Stimulated activated CD4-positive, alpha-beta T cell treated with anti-CD3 and anti-CD28 coated beads, Interleukin-1b, Interleukin-23, amount 100 ng/mL, for 24 hours (primary cell): ENCODE measurements at places on chromosomes 3 and 15.

- no peak for DNase-seq
Measured at GRCh38 chr3:183265834-183266417, 12.9 kb downstream of the B3GNT5 start.

GRCh38 chr3:160804762-160805161, 48.7 kb downstream of the PPM1L start:
- no peak for DNase-seq

- DNase-seq = no peak
Measured at GRCh38 chr3:195259154-195259474, 11.8 kb downstream of the XXYLT1 start.

DNA sequence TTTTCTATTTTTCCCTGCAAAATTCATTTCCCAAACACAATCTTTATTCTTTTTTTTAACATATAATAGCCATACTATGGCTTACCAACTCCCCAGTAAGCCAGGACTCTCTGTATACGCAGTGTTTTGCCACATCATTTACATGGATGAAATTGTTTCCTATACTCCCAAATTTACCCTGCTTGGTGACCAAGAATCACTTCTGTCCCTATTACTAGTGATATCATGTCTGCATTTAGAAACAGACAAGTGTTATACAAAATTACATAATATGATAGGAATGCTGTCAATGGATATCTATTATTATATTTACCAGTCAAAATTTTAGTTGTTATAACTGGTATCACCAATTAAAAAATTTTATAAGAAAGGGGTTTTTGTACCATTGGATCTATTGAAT, 77.8 kb downstream of the LIPC start:
- no peak for DNase-seq

GRCh38 chr3:145842294-145842902, 318.6 kb downstream of the PLOD2 start:
- DNase-seq = no peak

- DNase-seq = no peak
Measured at GRCh38 chr3:197752107-197752506, 2.4 kb downstream of the FYTTD1 start.

DNA sequence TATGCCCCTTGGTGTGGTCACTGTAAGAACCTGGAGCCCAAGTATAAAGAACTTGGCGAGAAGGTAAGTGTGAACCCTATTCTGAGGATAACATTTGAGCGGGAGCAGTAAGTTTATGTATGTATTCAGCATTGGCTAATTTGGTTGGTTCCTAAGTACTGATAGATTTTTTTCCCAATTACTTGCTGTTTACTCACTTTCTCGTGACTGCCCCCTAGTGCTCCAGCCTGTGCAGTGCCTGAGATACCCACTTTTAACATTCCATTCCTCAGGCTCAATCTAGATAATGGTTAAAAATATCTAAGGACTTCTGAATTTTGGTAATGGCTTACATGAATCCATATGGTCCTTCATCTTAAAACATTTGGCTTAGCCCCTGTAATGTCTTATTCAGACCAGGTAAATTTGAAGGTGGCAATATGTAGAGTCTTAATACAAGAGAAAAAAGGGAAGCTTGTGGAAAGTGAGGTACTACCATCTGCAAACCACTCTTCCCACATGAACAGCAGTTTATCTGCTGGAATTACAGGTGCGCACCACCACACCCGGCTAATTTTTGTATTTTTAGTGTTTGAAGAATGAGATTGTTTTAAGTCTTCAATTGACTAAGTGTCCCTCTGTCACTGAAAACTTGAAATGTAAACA, 7.1 kb downstream of the ELL3 start:
- no peak for DNase-seq

DNA sequence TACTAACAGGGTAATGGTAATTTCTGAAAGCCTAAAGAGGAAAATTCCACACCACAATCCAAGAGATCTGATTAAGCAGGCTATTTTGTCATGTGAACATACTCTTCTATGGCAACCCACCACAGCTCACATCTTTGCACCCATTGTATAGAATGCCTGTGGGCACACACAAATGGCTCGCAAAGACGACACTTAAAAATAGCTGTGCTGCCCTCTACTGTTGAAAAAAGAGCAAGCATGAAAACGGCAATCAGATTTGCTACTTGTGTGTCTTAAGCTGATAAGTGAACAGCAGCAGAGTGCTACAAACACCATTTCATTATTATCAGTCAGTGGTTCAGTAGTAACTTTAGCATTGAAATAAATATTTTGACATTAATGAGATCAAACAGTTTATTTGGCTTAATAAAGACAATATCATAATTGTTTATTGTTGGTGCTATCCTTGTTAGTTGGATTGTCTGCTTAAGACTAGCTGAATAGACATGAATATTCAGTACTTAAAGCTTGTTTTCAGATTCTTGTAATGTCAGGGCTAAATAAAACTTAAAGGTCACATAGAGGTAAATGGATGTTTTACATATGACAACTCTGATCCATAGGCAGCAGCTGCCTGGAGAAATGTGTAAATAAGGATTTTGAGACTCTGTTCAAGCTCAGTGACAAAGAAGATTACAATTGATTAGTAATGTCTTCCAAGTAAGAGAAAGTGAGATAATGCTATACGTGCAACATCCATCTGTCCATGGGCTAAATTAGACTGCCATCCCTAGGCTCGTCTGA, 199.1 kb downstream of the LRRN1 start:
- DNase-seq = no peak

DNA sequence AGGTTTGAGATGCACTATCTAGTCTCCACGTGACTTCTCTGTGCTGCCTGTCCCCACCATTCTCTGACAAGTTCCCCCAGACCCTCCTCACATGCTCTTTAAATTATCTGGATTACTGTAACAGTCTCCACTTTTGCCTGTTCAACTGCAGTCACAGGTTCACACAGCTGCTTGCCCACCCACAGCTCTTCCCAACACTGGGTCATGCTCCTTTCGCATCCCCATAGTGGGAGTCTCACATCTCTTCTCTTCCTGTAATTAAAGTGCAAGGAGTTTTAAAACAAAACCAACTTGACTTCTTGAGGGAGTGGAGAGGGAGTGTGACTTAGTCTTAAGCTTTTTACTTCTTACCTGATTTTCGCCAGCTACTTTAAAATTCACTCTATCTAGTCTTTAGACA, 178.8 kb downstream of the PLCL2 start:
- DNase-seq = no peak

DNA sequence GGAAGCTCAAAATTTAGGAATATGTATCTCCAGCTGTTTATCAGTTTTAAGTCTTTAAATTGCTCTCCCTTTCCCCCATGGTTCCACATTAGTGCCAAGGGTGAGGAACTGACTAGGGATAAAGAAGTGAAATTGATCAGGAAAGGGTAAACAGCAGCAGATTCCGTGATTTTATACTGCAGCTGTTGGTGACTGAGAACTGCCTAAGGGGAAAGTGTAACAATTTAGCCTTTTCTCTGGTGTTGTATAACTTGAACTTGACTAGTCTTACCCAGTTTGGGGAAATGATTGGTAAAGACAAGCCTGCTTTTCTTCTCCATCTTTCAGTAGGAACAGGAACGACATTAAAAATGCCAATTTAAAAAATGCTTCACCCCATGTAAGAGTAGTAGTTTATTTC, 5.0 kb downstream of the SPRED1 start:
- no peak for DNase-seq

GRCh38 chr3:115165701-115166100, 18.6 kb upstream of the ZBTB20 start:
- no peak for DNase-seq

DNA sequence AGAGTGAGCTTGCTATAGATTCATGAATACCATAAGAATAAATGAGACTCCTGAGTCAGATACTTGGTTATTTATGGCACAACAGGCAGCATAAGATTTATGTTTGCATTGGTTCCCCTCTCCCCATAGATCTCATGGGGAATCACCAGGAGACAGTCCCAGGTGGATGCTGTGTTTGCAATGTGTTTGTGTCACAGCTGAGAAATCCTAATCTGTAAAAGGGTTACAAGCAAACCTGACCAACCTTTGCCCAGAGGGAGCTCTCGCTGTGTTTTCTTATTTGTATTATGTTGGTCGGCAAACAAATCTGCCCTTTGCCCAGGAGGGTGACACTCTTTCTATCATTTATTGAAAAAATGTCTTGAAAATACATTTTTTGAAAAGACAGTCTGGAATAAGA, 236.2 kb downstream of the ZPLD1 start:
- DNase-seq = no peak

DNA sequence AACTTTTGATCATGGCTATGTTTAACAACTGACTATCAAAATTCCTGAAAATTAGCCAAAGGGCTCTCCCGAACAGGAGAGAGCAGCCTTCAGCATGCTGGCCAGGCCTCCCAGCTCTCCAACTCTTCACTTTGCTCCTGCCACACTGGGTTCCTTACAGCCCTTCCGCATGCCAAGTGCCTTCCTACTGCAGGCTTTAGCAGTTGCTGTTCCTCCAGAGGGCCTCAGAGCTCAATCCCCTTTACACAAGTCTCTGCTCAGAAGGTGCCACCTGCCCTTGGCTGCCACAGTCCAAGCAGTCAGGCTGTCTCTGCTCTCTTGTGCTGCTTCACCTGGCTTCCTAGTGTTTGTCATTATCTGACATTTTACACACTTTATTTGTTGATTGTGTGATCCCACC, 553.1 kb upstream of the PPP2R3A start:
- no peak for DNase-seq

DNA sequence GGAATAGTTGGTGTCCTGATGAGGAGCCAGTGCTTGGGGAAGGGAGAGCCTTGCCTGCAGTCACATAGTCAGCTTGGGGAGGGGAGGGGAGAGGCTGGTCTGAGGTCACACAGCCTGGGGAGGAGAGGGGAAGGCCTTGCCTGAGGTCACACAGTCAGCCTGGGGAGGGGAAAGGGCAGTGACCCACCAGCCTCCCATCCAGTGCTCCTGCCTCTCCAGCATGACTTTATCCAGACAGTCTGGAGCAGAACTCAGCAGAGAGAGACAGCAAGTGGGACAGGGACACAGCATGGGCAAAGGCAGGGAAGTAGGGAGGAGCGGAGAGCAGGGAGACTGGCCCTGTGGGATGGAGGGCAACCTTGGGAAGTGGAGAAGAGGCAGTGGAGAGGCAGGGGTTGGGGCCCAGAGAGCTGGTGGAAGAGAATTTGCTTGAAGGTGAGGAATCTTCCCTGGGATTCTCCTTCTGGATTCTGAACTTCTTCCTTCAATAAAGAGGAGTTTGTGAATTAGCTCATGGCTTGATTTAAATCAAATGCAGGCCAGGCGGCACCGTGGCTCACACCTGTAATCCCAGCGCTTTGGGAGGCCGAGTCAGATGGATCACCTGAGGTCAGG, 64.5 kb downstream of the CORO2B start:
- no peak for DNase-seq

GRCh38 chr3:127254730-127255129, 33.1 kb downstream of the PRR20G start:
- no peak for DNase-seq

GRCh38 chr3:152316318-152316717, 47.6 kb downstream of the MBNL1 start:
- no peak for DNase-seq

DNA sequence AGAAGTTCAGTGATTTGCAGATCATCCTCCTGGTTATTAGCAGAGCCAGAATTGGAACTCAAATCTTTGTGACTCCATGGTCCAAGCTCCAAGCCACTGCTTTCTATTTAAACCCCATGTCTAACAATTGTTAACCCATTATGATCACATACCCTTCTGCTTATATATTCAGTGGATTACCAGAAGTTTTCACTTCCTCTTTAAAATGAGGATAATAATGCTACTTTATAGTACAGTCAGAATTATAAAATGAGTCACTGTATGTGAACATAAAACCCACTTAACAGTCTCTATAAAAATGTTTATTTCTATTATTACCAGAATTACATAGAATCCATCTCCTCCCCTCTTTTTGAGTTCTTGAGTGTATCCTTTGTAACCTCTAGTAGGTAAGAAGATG, 550.7 kb upstream of the DPPA4 start:
- DNase-seq = no peak

- no peak for DNase-seq
Measured at GRCh38 chr15:34049112-34049511, 10.1 kb upstream of the AVEN start.

DNA sequence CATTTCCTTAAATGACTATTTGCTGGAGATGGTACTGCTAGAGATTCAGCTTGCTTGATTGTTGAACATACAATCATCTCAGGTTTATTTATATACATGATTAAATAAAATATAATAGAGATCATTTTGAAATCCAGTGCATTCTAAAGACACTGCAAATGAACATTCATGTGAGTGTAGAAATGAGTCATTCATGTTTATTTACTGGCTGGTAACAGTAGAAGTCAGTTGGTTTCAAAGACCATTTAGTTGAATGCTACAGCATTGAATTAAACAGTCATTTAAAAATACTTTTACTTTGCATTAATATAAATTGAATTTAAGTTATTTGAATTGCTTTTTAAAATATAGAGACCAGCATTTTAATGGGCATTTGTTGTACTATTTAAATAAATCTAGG, 551.9 kb upstream of the GOLIM4 start:
- no peak for DNase-seq

DNA sequence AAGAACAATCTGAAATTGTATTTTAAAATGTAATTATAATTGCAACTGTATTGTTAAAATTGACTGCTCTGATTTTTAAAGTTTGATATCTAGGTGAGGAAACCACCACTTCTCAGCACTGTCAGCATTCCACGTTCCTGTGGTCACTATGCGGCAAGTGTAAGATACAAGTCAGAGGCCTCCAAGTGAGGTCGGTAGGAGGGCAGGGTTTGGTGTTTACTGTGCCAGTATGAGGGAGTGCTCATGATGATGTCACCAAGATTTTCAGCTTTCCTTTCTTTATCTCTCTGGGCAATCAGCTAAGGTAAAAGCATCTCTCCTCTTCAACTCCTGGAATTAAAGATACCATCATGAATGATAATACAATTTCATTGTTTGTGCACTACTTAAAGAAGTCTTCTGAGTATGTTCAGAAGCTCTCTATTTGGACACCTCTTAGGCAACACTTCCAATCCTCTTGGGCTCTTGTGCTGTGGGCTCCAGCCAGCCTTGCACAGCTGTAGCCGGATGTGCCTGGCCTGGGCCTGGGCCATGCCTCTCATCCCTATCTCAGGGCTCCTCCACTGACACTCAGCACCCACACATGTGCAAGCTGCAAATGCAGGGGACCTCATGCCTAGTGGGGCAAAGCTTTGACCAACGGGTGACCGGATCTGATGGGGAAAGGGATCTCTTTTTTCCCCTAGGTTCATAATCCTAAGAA, 42.9 kb downstream of the CCR3 start:
- DNase-seq = no peak

- DNase-seq = no peak
Measured at GRCh38 chr15:63380808-63381282, 801 bp downstream of the CA12 start.

DNA sequence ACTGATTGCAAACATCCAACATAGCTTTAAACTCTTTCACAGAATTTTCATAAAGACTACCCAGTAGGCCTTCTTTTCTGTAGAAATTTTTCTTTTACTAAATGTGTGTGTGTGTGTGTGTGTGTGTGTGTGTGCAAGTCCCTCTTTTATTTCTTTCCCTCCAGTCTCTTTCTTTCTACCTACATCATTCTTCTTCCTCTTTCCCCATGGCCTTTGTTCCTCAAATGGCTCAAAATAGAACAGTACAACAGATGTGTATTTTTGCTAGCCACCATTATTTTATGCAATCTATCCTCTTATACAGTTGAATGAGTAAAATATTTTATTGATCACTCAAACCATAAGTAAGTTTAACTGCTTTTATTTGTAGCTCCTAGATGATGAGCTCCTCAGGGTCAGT, 76.4 kb downstream of the USF3 start:
- DNase-seq = no peak
